Neural crest cell (in vitro differentiated cells): ENCODE measurements at places on chromosomes 13 and 19.

DNA sequence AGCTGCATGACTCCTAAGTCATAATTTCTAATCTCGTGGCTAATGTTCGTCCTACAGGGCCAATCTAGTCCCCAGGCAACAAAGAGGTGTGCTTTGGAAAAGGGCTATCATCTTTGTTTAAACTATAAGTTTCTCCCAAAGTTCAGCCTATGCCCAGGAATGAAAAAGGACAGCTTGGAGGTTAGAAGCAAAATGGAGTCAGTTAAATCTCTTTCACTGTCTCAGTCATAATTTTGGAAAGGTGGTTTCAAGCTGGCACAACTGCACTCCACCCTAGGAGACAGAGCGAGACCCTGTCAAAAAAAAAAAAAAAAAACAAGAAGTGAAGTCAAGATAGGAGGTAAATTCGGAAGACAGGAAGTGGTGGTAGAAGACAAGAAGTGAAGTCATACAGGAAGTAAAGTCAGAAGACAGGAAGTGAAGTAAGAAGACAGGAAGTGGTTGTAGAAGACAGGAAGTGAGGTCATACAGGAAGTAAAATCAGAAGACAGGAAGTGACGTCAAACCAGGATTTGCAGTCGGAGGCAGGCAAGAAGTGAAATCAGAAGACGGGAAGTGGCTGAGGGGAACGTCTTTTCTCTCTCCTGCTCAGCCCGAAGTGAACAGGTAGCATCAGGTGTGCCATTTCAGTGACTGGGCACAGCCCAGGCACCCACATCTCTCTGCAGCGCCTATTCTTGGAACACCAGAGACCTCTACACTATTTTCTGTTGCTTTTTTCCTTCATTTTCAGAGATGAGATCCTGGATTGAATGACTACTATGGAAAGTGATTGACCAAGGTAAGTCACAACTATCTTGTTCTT is 32.2 kb downstream of the GP6 start:
- H3K27ac ChIP-seq: peak overlapping the region; percentile 28
- H3K27me3 ChIP-seq: peaks cover 45% of the 10 kb centered on the region
- H3K4me3 ChIP-seq: peak overlapping the region; percentile 84

GRCh38 chr13:48431987-48432615 is 19.2 kb upstream of the LPAR6 start:
- no peaks in the 10 kb centered on the region for H3K27me3 ChIP-seq
- peaks cover 8% of the 10 kb centered on the region for H3K36me3 ChIP-seq
- H3K27ac ChIP-seq: peak overlapping the region; percentile 73
- DNase-seq: no peak
- H3K4me3 ChIP-seq: peak overlapping the region; percentile 31

GRCh38 chr13:50654331-50654730 is 189.2 kb downstream of the DLEU7 start:
- no peaks in the 10 kb centered on the region for H3K36me3 ChIP-seq
- H3K27me3 ChIP-seq: no peaks in the 10 kb centered on the region
- no peak overlapping the region for H3K27ac ChIP-seq
- no peak for DNase-seq

DNA sequence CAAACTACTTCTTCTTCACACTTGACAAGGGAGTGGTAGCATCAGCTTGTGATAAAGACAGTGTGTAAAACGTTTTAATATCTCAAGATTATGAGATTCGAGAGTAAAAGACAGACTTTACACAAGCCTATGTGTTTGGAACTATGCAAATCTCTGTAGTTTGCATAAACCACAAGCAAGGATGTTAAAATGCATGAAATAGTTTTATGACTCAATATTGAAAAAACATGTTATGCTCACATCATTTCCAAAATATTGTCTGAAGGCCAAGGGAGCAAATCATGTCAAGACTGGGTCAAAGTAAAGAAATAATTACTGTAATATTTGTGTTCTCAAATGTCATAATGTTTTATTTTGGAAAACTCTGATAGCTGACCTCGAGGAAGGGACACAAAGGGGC is 316.8 kb upstream of the KLF12 start:
- no peak for DNase-seq
- no peaks in the 10 kb centered on the region for H3K27me3 ChIP-seq
- no peaks in the 10 kb centered on the region for H3K36me3 ChIP-seq

DNA sequence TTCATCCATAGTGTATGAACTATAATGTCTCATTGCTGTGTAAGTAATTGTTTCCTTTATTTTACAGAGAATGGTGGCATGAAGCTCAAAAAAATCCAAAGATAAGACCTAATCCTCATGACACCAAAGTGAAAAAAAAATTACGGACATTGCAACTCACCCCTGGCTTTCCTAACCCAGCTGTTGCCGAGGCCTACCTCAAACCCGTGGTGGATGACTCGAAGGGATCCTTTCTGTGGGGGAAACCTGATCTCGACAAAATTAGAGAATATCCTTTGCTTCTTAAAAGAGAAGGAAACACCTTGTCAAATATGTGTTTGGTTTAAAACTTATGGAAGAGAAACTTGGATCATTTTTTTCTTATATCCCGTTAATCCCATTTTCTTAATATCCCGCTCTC is 26.3 kb downstream of the ERCC5 start:
- no peaks in the 10 kb centered on the region for H3K27me3 ChIP-seq
- DNase-seq: no peak
- H3K27ac ChIP-seq: no peak overlapping the region
- no peak overlapping the region for H3K4me3 ChIP-seq

DNA sequence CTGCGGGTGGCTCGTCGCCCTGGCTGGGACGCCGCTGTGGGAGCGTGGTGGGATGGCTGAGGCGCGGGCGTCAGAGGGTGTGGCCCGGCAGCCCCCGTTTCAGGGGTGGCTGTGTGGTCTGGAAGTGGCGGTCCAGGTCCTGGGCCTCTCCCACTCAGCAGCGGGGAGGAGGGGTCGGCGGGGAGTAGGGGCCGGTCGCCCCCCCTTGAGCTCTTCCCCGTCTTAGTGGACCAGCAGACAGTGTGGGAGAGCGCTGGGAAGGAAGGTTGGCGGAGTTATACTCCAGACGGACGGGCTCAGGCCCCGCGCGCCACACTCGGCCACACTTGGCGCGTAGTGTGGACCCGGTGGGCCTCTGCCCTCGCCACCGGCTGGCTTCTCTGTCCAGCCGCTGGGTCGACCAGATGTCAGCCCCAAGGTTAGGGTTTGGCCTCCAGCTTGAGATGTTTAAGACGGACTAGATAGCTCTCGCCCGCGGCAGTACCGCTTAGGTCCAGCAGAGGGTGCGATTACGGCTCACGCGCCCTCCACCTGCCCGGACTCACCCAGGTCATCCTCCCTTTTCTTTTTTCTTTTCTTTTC is 21.7 kb upstream of the ZNF429 start:
- H3K4me3 ChIP-seq: no peak overlapping the region
- H3K27me3 ChIP-seq: no peaks in the 10 kb centered on the region
- peaks cover 42% of the 10 kb centered on the region for H3K36me3 ChIP-seq
- H3K27ac ChIP-seq: no peak overlapping the region
- DNase-seq: peak; percentile 20
